H9 (cell line): ENCODE measurements at places on chromosomes 1 and 21.

- DNase-seq: no peak
Measured at GRCh38 chr21:45502006-45502345, 40.3 kb downstream of the SLC19A1 start.

DNA sequence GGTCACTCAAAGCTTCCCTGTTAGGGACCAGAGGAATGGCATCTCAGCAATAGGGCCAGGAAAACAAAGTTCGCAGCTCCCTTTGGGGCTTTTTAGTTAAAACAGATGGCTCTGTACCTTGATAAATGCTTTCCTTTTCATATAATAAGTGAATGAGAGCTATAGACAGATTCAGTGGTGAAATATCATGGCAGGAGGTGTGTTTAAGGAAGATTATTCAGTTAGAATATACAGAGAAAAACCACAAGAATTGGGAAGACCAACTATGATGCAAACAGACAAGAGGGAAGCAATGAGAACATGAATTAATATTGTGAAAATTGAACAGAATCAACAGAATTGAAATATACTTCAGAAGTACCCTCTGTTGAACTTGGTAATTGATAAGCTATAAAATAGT, 379.4 kb downstream of the PLPP3 start:
- DNase-seq: no peak

DNA sequence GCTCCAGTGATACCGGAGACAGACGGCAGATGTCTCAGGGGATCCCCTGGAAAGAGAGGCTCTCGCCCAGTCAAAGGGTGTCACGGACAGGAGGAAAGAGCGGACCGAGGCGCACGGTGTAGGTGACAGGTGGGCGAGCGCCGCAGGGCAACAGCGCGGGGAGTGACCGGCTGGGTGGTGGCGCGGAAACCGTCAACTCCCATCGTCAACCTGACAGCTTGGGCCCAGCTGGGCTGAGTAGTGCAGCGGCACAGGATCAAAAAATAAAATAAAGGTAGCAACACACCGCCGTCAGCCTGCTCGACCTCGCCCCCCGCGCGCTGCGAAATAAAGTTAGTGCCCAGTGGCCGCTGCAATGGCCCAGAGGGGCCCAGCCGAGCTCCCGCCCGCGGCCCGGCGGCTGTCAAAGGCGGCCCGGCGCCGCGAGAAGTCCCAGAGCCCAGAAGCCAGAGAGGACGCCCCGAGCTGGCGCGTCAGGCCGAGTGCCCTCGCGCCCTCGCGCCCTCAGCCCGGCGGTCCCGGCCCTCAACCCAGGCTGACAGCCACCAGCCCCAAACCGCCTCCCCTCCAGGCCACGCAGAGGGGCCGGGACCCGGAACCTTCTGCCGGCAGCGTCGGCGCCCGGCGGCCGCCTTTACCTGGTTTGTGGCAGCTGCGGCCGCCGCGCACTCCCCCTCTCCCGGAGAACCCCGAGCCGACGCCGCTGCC, at the start of gene LYST:
Gene LYST (minus strand): TSS at position 702 of the 708 bp plus-strand sequence. CDS start 36,489 bp downstream, outside the sequence.
- DNase-seq: peak; percentile 46

GRCh38 chr21:35895598-35895997, 164.7 kb downstream of the SETD4 start:
- DNase-seq: no peak
